ENCODE measurements at places on chromosomes 7 and 10. TPM values are rescaled to one million over a fixed set of nuclear protein-coding genes. Genes with fewer than 3 reads are reported as not detected.
A peak's percentile ranks its signal among the peaks of the same experiment; 100 is the strongest.

- H3K4me1 ChIP-seq = peaks cover 32% of the 10 kb centered on the region
- H3K36me3 ChIP-seq = no peaks in the 10 kb centered on the region
- no peak overlapping the region for H3K4me3 ChIP-seq
- peak overlapping the region; percentile 30 for H3K27ac ChIP-seq
These were observed 30.5 kb downstream of the GNA12 start for GRCh38 chr7:2813350-2814185.

DNA sequence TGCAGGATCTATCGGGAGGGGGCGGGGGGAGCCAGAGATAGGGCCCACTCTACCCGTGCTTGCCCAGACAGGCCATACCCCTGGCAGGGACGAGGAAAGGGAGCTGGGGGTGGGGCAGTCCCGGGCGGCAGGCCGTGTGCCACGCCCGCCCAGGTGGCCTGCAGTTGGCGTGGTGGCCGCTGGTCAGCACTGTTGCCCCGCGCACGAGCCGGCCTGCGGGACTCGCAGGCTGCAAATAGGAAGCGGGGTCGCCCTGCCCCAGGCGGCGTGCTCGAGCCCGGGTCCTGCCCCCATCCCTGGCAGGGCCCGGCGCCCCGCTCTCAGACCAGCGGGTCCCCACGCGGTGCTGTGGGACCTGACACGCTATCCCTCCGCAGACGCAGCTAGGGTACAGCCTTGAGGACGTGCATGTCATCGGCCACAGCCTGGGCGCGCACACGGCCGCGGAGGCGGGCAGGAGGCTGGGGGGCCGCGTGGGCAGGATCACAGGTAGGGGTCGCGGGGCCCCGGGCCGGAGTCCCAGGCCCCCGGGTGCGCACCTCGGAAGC lies 6.7 kb downstream of the PNLIPRP2 start:
- no peak for DNase-seq
- peaks cover 42% of the 10 kb centered on the region for H3K27me3 ChIP-seq
- no peak overlapping the region for H3K27ac ChIP-seq

GRCh38 chr10:106897719-106898118 lies 266.8 kb downstream of the SORCS1 start:
- no peaks in the 10 kb centered on the region for H3K4me1 ChIP-seq
- DNase-seq = no peak
- H3K27me3 ChIP-seq = no peaks in the 10 kb centered on the region
- no peak overlapping the region for H3K27ac ChIP-seq
- H3K4me3 ChIP-seq = no peak overlapping the region

DNA sequence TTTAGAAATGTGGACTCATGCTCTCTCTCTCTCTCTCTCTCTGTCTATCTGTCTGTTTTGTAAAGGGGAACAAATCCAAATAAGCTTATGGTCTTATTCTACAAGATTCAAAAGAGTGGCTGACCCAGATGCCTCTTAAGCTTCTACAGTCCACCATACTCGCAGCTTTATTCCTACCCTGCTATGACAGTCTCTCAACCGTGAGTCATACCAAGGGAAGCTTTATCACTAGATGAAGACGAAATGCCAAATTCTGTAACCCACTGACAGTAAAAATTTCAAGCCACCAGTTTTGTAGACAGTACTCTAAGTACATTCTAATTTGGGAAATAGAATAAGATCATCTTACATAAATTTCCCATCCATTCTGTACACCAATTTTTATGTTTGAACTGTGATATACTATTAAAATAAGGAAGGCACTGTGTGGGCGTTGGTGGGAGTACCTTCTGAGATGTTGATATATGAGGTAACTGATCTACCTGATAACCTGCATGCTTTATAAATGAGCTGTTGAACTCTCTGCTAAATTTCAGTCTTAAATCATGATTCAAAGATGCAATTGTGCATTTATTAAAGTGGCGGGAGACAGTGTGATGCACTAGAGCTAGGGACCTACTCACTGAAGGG lies 153.2 kb downstream of the KLF6 start:
- H3K36me3 ChIP-seq = no peaks in the 10 kb centered on the region
- peaks cover 11% of the 10 kb centered on the region for H3K4me1 ChIP-seq
- DNase-seq = no peak
- peaks cover 5% of the 10 kb centered on the region for H3K27me3 ChIP-seq
- no peak overlapping the region for H3K27ac ChIP-seq

FRAT1 gene
- 4.5 TPM for total RNA-seq

PIP gene
- total RNA-seq = not detected

GHITM gene
- 214 TPM for total RNA-seq
